Right lobe of liver (tissue), 6 donors: ENCODE measurements at places on chromosomes 2 and 18. TPM values are rescaled to one million over a fixed set of nuclear protein-coding genes. Genes with fewer than 3 reads are reported as not detected.

- DNase-seq = peak; percentile 54
These were observed 7.6 kb upstream of the TNS1 start for GRCh38 chr2:218010140-218010983.

DNA sequence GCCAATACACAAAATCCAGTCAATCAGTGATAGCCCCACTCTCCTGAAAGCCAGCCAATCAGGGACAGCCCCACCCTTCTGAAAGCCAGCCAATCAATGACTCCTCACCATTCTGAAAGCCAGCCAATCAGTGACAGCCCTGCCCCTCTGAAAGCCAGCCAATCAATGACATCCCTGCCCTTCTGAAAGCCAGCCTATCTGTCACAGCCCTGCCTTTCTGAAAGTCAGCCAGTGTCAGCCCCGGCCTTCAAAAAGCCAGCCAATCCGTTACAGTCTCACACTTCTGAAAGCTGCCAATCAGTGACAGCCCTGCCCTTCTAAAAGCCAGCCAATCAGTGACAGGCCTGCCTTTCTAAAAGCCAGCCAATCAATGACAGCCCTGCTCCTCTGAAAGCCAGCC lies 95.9 kb upstream of the HDAC4 start:
- DNase-seq = no peak

HOXD12 gene
- total RNA-seq = not detected

POTEE gene
- not detected for total RNA-seq
